Pancreas (tissue), 10 donors: ENCODE measurements at places on chromosomes 11 and 22. TPM values are rescaled to one million over a fixed set of nuclear protein-coding genes. Genes with fewer than 3 reads are reported as not detected.

The DAGLA gene
- total RNA-seq: 5.1 TPM

The MMP1 gene
- total RNA-seq: 0.70 TPM

The MAPK12 gene
- 0.88 TPM for total RNA-seq

The OR10A6 gene
- not detected for total RNA-seq

The NTM gene
- 0.56 TPM for total RNA-seq

GRCh38 chr11:19802773-19803293, 90.2 kb downstream of the NAV2 start:
- no peak for DNase-seq

DNA sequence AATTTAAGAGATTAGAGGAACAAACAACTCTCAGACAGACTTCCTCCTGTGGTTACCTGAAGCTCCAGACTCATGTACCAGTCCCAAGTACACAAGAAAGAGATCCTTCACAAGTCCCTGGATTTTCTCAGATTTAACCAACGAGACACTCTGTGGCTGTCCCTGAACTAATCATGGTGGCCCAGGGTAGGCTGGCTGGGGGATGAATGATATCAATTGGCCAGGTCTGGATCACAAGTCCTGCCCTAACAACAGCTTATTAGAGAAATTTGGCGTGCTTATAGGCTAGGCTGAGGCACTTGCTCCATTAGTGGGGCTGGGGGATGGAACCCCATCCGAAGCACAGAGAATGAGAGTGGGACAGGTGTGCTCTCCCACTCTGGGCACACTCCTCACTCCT, 22.1 kb downstream of the HEPHL1 start:
- no peak for DNase-seq

- DNase-seq: no peak
These were observed 75.9 kb downstream of the JAM3 start for GRCh38 chr11:134144744-134145143.

DNA sequence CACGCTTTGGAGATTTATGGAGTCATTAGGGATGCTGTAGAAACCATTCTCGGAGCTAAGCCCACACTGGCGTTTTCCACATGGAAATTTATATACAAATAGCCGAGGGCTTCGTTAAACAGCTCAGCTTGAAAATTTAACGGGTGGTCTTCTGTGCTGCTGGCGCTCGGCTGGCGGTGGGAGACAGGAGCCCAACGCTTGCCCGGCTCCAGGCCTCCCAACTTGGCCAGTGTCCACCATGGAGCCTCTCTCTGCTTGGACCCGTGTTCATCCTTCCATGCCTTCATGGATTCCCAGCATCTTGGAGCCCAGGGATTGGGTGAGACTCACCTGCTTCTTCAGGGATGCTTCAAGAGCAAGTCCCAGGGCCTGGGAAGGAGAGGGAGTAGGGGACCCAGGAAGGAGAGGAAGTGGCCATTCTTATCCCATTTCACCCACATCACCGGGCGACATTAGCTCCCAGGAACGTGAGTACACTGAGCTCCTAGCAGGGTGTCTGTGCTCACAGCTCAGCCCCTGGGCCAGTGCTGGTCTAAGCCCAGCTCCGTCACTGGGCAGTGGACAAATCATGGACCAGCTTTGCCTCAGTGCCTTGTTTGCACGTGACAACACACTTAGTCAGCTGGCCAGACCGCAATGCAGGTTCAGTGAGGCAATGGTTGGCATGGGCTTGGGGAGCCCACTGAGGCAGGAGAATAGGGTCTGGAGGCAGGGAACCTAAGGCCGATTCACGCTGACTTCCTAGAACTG, 944.3 kb downstream of the BRD1 start:
- DNase-seq: no peak

DNA sequence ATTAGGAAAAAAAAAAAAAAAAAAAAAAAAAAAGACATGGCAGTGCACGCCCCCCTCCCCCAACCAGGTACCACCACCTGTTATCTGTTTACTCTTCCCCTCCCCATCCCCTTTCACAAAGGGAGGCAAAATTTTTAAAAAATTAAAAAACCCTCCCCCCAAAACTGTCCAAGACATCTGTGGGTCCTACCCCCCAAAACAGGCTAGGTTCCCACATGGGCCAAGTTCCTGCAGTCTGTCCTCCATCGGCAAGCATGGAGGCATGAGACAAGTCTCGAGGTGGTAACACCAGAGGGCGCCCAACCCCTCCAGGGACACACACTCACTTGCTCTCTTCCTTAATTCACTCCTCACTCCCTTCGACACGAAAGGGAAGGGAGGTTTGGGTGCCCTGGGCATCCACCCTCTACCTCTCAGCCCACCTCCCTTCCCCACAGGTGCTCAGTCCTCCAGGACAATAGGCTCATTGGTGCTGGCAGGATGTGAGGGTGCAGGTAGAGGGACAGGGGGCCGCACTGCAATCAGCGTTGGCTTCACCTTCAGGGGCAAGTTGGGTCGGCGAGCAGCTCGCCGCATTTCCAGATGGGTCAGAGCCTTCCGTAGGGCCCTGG, 2.2 kb upstream of the TUT1 start:
- peak; percentile 65 for DNase-seq

- no peak for DNase-seq
These were observed 423.4 kb upstream of the CHORDC1 start for GRCh38 chr11:90646266-90646665.

DNA sequence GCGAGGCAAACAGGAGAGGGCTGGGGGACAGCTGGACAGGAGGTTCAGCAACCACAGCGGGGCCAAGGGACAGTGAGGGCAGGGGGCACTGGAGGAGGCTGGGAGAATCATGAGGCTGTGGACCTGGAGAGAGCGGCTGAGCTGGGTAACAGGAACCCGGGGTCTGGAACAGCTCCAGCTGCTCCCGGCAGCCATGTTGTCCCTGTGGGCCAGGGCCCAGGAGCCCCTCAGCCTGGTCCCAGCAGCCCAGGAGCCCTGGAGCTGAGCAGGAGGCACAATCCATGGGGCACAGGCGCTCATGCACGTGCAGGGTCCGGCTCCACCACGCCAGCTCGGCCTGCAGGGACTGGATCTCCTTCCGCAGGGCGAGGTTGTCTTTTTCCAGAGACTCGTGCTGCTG, 7.4 kb downstream of the BATF2 start:
- DNase-seq: no peak

GRCh38 chr11:62186195-62186594, 3.8 kb upstream of the SCGB1D1 start:
- DNase-seq: no peak

- no peak for DNase-seq
These were observed 1.8 kb downstream of the ARRB1 start for GRCh38 chr11:75349521-75350116.

DNA sequence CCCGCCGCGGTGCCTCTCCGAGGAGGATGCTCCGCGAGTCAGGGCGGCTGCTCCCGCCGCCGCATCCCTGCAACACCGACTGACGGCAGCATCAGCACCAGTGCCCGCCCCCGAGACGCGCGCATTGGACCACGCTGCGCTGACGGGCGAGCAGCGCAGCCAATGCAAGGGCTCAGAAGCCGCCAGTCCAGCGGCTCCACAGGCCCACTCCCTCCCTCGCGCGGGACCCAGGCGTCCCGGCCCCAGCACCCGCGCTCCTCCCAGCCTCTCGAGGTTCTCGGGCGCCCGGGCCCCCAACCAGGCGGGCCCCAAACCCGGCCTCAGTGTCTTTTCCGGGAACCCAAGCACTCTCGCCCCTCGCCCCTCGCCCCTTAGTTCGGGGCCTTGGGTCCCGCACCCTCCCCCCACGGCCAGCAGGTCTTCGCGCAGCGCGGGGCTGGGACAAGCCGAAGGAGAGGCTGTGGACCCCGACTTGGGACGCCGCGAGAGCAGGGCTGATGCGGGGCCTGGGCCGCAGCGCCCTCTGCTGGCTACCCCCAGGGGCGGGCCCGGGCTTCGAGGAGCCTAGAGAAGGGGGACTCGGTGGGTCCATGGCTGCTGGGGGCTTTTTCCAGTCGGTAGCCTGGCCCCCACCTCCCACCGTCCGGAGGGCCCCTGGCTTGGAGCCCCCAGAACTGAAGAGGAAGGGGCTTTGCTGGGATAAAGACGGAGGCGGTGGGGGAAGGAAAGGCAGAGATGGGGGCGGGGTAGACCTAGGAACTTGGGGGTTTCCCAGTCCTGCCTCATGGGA, at the start of gene NRXN2:
Gene NRXN2, minus strand, starts transcription at position 81 of the 790 bp plus-strand sequence. CDS start 9,498 bp downstream, outside the sequence.
- DNase-seq: peak; percentile 92

GRCh38 chr11:36019722-36020121, 75.9 kb downstream of the LDLRAD3 start:
- no peak for DNase-seq

DNA sequence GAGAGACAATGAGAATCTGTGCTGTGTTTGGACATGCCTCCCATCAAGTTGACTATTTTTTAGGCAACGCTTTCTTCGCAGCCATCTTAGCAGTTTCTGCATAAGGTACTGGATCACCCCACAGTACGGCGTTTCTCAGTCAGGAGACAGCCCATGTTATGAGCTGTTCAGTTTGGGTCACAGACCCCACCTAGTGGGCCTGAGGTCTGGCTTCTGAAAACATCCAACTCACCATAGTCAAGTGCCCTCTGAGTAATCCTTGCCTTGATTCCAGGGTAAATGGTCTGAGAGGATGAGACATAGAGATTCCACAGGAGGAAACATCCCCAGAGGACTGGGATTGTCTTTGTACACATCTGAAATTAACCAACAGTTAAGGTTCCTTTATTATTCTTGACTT, 7.2 kb downstream of the BPIFC start:
- no peak for DNase-seq

DNA sequence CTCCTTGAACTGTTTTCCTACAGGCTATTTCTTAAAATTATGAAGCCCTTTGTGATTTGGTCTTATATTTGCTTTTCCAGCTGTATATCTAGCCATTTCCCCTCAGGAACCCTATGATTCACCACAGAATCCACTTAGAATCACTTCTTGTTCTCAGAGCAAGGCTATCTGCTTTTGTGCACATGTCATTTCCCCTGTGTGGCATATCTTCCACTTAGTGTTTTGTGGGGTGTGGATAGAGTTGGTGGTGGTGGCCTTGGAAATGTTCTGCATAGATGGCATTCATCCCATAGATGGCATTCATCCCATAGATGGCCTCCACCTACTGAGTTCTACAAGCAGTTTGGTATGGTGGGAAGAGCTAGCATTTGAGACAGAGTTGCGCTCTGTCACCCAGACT, 44.7 kb downstream of the SWAP70 start:
- no peak for DNase-seq

GRCh38 chr11:76075716-76076115, 130.6 kb downstream of the WNT11 start:
- DNase-seq: no peak

DNA sequence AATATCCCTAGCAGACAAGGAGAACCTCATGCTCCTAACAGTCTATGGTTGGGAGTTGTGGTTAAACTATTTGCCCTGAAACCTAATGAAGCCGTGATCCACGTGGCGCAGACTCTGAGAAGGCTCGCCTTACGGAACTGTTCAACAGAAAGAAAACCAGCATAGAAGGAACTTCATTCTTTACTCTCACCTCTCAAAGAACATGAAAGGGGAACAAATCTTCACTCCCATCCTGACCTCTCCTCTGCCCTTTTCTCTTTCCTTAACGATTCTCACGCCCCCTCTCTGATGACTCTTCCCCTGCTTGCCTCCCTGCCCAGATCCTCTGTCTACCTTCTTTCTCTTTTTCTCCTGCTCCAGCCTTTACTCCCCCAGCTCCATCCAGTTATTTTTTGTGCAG, 54.2 kb downstream of the IRAG1 start:
- DNase-seq: no peak
